AG20443 (cell line): ENCODE measurements at places on chromosomes 3 and 15.
A peak's percentile ranks its signal among the peaks of the same experiment; 100 is the strongest.

DNA sequence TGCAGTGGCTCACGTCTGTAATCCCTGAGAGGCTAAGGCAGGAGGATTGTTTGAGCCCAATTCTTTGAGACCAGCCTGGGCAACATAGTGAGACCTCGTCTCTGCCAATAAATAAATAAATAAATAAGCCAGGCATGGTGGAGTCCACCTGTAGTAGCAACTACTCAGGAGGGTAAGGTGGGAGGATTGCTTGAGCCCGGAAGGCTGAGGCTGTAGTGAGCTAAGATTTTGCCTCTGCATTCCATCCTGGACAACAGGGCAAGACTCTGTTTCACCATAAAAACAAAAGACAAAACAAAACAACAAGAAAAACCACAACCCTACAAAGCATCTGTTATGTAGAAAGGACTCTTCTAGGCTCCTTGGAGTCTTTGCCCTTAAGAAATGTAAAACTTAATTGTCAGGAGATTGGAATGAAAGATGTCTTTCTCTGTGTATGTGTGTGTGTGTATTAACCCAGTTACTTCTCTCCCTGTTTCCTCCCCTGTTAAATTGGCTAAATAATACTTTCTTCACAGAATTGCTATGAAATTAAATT, 9.5 kb downstream of the NECTIN3 start:
- DNase-seq = peak; percentile 43

DNA sequence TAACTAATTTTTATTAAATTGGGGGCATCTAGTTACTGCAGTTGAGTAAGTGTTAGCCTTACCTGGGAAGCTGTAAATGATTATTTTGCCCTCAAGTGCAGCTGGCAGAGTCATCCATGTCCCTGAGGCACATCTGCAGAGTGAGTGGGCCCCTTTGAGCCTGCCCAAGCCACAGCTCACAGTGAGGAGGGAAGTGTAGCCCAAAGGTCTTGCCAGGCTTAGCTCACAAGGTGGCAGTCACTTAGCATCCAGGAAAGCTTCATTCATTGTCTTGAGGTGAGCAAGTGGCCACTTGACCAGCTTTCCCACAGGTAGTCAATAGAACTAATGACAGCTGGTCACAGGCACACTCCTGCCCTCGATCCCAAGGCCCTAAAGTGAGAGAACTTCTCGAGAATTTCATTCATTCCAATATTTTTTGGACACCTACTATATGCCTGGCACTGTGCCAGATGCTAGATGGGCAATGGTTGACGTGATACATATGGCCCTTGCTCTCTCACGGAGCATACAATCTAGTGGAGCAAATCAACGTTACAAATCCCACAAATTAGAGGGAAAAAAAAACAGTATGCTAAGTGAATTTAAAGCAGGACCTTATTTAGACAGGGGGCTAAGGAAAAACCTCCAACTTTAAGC, 163.3 kb upstream of the IL12A start:
- no peak for DNase-seq

- no peak for DNase-seq
Observed at GRCh38 chr3:124149771-124150170, 157.8 kb upstream of the ROPN1 start.

GRCh38 chr3:140540262-140540661, 137.6 kb upstream of the TRIM42 start:
- no peak for DNase-seq

GRCh38 chr15:101037090-101037830, 118.1 kb downstream of the LRRK1 start:
- DNase-seq = no peak

- no peak for DNase-seq
Observed at GRCh38 chr3:64972793-64973192, 285.0 kb upstream of the ADAMTS9 start.

GRCh38 chr15:61997786-61998185, 62.5 kb downstream of the VPS13C start:
- no peak for DNase-seq

DNA sequence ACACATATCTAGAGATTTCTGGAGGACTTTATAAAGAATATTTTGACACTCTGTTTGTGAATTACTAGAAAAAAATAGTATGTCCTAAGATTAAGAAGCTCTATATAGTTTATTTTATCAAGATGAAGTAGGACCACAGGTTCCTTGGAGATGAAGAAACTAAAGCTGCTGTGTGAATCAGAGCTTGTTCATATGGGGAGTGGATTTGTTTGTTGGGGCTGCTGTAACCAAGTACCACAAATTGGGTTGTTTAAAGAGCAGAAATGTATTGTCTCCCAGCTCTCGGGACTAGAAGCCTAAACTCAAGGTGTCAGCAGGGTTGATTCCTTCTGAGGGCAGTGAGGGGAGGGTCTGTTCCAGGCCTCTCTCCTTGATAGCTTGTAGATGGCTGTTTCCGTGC, 270.6 kb upstream of the UMPS start:
- DNase-seq = no peak

DNA sequence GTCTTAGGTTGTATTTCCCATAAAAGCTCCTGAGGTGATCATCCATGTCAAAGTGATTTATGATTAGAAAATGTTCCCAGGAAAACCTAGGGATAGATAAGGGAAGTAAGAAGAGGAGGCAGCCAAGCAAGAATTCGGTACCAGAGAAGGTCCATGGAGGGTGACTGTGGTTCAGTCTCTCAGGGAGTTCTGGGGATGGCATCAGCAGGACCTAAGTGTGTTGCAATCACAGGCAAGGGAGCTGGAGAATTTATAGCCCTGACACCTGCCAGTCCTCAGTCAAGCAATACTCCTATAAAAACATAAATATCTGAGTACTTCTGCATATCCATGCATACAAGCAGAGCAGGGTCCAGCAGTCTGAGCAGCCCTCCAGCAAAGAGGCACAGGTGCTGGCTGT, 95.6 kb upstream of the TOPAZ1 start:
- DNase-seq = no peak

DNA sequence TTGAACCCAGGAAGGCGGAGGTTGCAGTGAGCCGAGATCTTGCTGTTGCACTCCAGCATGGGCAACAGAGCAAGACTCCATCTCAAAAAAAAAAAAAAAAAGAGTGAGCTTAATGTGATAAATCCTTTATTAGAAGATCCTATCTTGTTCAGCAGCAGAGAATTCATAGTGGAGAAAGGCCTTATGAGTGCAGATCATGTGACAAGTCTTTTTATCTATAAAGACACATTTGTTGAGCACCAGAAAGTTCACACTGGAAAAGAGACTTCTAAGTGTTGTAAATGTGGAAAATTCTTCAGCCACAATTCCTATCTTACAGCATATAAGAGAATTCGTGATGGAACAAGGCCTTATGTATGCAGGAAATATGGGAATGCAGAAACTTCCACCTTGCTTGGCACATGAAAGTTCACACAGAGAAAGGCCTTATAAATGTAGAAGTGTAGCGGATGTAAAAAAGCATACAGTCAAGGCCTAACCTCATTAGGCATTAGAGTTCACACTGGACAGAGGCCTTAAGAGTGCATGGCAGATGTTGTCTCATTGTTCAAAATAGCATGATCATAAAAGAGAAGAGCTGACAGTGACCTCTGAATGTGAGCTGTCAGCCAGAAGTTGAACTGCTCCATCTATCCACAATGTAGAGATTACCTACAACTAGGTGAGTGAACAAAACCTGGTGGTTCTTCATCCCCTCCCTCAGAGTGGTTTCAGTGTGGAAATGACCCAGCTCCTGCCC, 16.7 kb downstream of the ADAM10 start:
- no peak for DNase-seq

DNA sequence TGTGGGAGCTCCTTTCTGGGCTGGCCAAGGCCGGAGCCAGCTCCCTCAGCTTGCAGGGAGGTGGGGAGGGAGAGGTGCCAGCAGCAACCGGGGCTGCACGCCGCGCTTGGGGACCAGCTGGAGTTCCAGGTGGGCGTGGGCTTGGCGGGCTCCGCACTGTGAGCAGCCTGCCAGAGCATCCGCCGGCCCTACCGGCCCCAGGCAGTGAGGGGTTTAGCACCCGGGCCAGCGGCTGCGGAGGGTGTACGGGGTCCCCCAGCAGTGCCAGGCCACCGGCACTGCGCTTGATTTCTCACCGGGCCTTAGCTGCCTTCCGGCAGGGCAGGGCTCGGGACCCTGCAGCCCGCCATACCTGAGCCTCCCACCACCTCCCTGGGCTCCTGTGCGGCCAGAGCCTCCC, 651.0 kb upstream of the ARPP21 start:
- no peak for DNase-seq

- DNase-seq = no peak
Observed at GRCh38 chr3:88535563-88535962, 385.8 kb downstream of the C3orf38 start.

GRCh38 chr15:77851086-77851485, 218.4 kb upstream of the LINGO1 start:
- DNase-seq = no peak

DNA sequence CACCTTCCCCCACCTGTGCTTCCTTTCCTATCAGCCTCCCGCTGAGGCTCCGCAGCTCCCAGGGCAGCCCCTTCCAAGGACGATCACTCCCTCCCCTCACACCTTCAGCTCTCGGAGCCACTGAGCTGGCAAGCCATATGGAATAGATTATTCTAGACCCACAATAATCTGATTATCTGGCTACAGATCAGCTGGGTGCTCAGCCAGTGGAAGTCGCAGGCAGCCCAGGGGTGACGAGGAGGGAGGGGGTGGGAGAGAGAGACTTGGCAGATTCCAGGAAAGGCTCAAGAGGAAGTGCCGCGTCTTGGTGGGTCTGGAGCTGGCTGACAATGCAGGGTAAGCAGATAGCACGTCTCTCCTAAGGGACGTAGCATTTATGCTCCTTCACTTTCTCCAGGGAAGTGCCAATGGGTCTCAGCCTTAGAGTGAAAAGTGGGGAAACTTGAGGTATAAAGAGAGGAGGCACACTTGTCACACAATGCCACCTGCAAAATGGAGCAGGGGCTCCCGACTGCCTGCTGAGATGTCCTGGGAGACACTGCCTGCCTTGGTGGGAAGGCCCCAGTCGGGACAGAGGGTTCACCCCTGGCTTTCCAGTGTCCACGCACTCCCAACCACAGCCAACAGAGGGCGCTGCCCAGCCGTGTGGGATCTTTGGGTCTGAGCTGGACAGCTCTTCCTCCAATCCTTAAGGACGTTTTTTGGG, 9.4 kb upstream of the MESP1 start:
- peak; percentile 91 for DNase-seq
